NCI-H187 treated with DMSO at 0.1 percent for 48 hours (cell line): ENCODE measurements at places on chromosomes 12 and 14.

DNA sequence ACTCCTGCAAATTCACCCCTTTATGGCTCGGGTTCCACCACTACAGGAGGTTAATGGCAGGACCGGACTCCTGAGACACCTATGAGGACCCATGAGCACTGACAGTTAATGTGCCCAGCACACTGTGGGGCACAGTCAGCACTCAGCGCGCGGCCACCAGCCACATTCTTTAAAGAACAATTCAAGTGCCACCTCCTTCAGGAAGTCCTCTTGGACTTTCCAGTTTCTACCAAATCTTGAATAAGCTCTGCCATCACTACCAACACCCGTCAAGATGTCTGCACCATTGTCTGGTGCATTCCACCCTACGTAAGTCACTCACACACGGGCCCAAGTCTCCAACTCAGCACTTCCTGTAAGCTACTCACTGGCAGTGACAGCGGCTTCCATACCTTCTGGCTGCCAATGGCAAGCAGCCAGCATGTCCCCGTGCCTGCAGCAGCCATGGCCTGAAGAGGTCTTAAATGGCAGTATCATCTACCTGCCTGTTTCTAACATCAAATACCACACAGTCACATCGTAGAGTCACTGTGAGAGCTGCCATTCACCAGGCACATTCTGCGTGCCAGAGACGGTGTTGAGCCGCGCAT, 48.5 kb downstream of the CDC42BPB start:
- DNase-seq, result no peak

DNA sequence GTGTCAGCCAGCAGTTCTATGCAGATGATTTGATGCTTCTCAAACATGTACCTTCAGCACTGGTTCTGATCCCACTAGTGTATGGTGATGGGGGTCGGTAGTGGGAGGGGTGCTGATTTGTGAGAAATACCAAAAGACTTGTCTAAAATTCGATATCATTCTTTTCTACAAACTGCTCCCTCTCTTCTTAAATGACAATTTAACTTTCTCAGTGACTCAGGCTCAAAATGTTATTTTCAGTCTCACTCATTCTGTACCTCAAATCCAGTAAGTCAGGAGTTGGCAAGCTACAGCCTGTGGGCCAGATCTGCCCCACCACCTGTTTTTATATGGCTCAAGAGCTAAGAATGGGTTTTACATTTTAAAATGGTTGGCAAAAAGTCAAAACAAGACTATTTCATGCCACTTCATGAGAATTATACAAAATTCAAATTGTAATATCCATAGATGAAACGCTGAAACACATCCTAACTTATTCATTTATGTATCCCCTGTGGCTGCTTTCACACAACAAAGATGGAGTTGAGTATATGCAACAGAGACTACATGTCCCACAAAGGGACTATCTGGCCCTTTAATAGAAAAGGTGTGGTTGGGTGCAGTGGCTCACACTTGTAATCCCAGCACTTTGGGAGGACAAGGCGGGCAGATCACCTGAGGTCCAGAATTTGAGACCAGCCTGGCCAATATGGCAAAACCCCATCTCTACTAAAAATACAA, 6.6 kb upstream of the NOP2 start:
- DNase-seq, result no peak

- no peak for DNase-seq
These were observed 235.5 kb downstream of the NELL2 start for GRCh38 chr12:44640427-44641190.

- no peak for DNase-seq
These were observed 39.2 kb downstream of the LTBP2 start for GRCh38 chr14:74572726-74573301.

- DNase-seq, result peak; percentile 91
These were observed 25.0 kb upstream of the CIT start for GRCh38 chr12:119902084-119902509.

DNA sequence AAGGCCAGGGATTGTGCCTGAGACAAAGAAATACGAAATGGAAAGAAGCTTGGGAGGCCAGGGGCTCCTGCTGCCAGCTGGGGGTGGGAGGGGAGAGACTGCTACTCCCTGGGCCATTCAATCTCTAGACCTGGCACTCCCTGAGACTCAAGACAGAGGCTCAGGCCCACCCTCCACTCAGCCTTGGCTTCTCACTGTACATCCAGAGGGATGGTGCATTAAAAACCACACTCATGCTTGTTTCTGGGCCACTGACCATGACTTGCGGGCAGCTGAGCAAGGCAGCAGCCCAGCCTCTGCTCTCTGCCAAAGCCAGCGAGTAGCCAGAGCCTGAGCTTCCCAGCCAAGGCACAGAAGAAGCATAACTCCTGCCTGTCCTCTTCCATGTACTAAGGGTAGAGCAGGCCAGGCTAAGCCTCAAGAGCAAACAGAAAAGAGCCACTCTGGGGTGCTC, 41.5 kb downstream of the PITPNM2 start:
- DNase-seq, result no peak
